ENCODE measurements at places on chromosomes 16 and 17.
A peak's percentile ranks its signal among the peaks of the same experiment; 100 is the strongest.

GRCh38 chr16:77408607-77409006 is 26.2 kb downstream of the ADAMTS18 start:
- DNase-seq = no peak

DNA sequence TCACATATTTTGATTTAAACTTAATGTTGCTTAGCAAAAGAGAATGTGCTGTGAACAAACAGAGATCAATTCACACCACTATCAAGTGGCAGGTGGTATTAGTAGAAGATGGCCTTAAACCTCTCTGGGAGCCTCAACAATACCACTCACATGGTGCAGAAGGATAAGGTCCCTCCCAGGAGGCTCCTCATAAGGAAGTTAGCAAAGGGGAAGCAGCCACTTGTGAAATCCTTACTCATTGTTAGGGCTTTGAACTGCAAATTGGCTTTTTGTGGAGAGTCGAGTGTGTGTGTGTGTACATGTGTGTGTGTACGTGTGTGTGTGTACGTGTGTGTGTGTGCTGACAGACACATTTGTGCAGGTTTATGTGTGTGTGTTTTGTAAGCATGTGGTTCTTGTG is 48.9 kb upstream of the ASIC2 start:
- no peak for DNase-seq

- DNase-seq = no peak
These were observed 93.1 kb downstream of the CNTNAP4 start for GRCh38 chr16:76370344-76370743.

DNA sequence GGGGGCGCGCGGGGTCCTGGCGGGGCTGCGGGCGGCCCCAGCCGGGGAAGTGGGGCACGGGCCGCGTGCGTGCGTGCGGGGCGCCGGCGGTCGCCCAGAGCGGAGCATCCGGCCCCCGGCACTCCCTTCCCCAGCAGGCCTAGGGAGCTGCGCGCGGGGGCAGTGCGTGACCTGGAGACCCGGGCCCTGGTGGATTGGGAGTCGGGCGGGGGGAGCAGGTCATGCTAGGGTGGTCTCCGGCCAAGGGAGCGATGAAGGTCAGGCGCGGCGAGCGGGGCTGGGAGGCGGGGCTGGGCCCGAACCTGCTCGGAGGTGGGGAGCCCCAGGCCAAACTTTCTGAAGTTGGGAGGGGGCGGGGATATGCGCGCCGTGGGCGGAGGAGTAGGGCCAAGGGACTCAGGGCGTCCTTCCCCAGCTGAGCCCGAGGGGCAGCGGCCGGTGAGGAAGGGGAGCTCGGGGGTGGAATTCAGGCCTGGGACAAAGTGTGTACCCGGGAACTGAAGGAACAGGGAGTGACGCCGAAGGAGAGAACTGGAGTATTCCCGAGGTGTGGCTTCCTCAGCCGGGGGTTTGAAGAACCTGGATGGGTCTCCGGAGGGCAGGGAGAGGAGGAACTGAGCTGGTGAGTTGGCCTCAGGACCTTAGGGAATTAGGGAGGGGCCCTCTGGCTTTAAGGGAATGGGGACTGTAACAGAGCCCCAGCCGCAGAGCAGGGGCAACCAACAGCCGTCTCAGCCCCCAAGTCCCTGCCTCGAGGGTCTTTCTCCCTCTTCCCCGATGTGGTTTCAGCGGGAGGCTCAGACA is 589 bp downstream of the XYLT2 start:
- peak; percentile 25 for DNase-seq

- peak; percentile 18 for DNase-seq
These were observed 661 bp downstream of the TEX2 start for GRCh38 chr17:64262198-64262999.

DNA sequence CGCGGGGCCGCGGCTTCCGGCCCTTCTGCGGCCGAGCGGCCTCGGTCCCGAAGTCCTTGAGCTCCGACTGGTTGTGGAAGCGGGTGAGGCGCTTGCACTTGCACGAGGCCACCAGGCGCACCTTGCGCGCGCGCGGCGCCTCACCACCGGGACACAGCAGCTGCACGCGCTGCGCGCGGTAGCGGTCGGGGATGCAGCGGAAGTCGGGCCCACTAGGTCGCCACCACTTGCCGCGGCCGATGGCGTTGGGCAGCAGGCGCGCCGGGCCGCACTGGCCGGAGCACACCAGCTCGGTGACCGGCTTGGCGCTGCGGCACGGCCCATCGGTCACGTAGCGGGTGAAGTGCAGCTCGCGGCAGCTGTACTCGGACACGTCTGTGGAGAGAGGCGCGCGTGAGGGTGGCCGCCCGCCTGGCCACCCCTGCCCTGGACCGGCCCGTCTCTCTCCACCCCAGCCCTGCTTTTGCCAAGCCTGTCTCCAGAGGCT is 3.2 kb downstream of the SOST start:
- DNase-seq = no peak

GRCh38 chr17:80220054-80220735 is at the start of the genes SGSH and SLC26A11:
Gene SGSH, minus strand, starts transcription at chr17:80220333. Its CDS starts 20 bp downstream, at chr17:80220313.
Gene SLC26A11, plus strand, starts transcription at chr17:80220427. Its CDS starts 1,134 bp downstream, at chr17:80221561.
- peak; percentile 48 for DNase-seq

- no peak for DNase-seq
These were observed 192.2 kb upstream of the WSCD1 start for GRCh38 chr17:5877948-5878347.

DNA sequence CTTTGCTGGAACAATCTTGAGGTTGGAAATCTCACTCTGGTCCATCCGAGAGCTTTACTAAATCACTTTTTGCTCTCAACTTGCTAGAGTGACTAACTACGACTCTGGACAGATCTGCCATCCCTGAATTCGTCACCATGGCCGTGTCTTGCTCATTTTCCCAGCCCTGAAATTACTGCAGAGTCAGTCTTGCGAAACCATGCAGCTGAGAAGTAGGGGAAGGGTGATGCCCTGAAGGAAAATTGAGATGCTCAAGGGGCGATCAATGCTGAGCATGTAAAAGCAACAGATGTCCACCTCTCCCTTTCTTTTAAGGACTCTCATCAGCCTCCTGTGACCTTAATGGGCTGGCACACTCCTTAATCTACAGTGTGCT is 18.8 kb downstream of the PCTP start:
- no peak for DNase-seq

- no peak for DNase-seq
These were observed 14.4 kb upstream of the LGALS3BP start for GRCh38 chr17:78993981-78994671.

- no peak for DNase-seq
These were observed 4.7 kb downstream of the DUSP14 start for GRCh38 chr17:37494401-37494831.

DNA sequence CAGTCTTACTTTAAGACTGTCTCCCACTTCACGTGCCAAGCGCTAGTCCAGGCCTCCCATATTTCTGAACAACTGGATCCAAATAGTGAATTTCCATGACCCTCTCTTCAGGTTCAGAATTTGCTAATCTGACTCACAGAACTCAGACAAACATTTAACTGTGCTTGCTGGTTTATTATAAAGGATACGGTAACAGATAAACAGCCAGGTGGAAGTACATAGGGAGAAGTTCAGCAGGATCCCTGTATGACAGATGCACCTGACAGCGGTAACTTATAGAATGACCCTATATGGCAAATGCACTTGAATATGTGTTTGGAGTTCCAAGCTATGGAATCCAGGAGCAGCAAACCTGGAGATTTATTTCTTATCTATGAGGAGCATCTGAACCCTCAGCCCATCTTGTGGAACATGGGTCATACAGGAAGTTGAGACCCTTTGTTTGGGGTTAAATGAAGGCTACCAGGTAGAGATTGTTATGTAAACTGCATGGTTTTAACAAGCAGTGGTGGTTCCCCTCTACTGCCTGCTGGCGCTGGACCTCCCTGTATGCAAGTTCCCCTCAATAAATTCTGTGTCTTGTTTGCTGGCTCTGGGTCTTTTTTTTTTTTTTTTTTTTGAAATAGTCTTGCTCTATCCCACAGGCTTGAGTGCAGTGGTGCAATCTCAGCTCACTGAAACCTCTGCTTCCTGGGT is 622.6 kb downstream of the KCNJ2 start:
- DNase-seq = no peak

DNA sequence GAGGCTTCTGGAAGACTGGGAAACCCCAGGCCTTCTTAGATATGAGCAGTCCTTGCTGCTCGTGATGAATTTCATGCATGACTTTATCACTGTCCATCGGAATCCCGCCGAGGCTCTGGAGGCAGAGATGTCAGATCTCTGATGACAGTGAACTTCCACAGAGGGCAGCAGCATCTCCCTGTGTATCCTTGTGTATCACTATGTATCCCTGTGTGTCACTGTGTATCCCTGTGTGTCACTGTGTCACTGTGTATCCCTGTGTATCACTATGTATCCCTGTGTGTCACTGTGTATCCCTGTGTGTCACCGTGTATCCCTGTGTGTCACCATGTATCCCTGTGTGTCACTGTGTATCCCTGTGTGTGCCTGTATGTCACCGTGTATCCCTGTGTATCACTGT is 160.2 kb upstream of the CHMP6 start:
- DNase-seq = no peak

- no peak for DNase-seq
These were observed 241.5 kb upstream of the NLRP1 start for GRCh38 chr17:5825717-5826330.

- no peak for DNase-seq
These were observed 5.8 kb downstream of the RPAIN start for GRCh38 chr17:5425826-5426225.

- DNase-seq = no peak
These were observed 75.8 kb upstream of the TRAP1 start for GRCh38 chr16:3793161-3793576.

GRCh38 chr16:82845116-82845515 is 218.3 kb downstream of the CDH13 start:
- DNase-seq = no peak

Data from stimulated activated CD8-positive, alpha-beta memory T cell treated with anti-CD3 and anti-CD28 coated beads, Interleukin-7, amount 100 ng/mL, for 24 hours (primary cell).